Stimulated activated CD8-positive, alpha-beta memory T cell treated with anti-CD3 and anti-CD28 coated beads, Interleukin-2, amount 100 ng/mL, for 1 hour (primary cell): ENCODE measurements at places on chromosomes 2 and 18.

DNA sequence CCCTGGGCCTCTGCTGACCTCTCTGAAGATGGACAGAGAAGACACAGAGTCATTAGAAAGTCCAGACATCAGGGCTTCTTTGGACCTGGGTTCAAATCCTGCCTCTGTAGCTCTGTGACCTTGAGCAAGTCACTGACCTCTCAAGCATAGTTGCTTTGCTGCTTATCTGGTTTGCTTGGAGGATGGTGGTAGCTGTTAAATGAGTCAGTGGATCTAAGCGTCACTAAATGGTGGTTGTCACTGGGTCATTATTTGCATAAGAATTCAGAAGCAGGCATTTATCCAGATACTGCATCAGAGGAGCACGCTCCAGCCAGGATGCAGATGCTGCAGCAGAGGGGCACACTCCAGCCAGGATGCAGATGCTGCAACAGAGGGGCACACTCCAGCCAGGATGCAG is 229.2 kb downstream of the GLI2 start:
- no peak for DNase-seq

- DNase-seq: no peak
Observed at GRCh38 chr2:127407661-127408003, 10.6 kb upstream of the PROC start.

GRCh38 chr2:158723181-158723838 is 71.8 kb upstream of the DAPL1 start:
- no peak for DNase-seq

GRCh38 chr2:168064011-168064998 is 183.1 kb downstream of the STK39 start:
- DNase-seq: no peak

- DNase-seq: no peak
Observed at GRCh38 chr2:230043461-230043860, 25.3 kb downstream of the SLC16A14 start.
